ENCODE measurements at places on chromosomes 1 and 21. TPM values are rescaled to one million over a fixed set of nuclear protein-coding genes. Genes with fewer than 3 reads are reported as not detected.
A peak's percentile ranks its signal among the peaks of the same experiment; 100 is the strongest.

DNA sequence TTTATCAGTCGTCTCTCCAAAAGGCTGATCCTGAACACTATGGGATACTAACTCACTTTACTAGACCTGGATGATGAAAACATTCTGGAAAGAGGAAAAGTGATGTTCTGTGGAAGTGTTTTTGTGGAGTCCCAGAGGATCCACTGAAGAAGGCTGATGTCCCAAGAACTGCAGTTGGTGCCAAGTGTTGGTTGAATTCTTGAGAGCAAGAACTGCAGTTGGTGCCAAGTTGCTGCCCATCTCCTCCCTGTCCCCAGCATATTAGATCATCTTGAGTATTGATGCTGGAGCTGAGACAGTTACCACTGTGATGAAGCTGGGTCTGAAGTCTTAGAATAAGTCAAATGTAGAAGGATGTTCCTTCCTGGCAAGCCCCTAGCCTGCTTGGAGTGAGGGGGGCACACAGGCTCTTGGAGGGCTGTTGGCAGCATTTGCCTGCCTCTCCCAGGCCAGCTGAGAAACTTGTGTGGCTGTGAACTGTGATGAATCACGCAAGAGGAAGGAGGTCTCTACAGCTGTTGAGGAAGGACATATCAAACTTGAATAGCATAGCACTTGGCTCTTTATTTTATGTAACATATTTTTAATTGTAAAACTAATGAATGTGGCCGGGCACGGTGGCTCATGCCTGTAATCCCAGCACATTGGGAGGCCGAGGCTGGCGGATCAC lies 48.1 kb downstream of the DNAJC6 start:
- no peak for ATAC-seq

DNA sequence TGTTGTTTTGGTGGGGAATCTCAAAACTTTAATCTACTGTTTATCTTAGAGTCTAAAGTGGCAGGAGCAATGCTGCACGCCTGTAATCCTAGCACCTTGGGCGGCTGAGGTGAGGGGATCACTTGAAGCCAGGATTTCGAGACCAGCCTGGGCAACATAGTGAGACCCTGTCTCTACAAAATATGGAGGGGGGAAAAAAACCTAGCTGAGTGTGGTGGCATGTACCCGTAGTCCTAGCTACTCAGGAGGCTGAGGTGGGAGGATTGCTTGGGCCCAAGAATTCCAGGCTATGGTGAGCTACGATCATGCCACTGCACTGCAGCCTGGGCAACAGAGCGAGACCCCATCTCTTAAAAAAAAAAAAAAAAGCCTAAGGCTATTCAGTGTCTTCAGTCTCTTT lies 38.1 kb downstream of the POFUT2 start:
- no peak for ATAC-seq

GRCh38 chr1:18344755-18345154 lies 136.0 kb upstream of the KLHDC7A start:
- ATAC-seq: no peak

DNA sequence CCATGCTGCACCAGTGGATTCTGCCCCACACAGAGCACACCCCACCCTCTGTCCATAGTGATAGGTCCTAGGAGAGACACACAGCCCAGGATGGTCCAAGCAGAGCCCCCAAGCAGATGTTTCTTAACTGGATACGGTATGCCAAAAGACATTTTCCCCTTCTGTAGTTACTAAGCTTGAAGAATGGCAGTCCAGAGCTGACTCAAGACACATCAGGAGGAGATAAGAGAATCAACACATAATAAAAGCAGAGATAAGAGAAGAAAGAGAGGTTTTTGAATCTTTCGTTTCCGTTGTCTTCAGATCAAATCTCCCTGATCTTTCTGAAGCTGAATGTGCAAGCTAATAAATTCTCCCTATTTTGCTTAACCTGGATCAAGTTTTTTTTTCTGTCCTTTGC lies 21.8 kb upstream of the CASQ2 start:
- no peak for ATAC-seq

DNA sequence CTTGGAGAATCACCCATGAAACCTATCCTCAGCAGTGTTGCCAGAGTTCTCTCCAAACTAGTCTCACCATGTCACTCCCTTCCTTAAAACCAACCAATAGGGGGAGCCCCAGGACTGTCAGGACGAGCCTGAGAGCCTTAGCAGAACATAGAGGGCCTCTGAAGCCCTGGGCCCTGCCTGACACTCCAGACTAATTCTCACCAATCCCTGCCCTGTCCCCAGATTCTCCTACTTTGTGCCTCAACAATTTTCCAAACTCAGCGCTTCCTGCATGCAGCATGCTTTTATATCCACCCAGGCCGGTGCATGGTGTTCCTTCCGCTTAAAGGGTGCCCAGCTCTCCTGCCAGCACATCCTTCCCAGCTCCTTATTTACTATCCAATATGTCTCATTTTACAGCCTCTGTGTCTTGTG lies 42.7 kb downstream of the HSD3B1 start:
- peak; percentile 84 for ATAC-seq

DNA sequence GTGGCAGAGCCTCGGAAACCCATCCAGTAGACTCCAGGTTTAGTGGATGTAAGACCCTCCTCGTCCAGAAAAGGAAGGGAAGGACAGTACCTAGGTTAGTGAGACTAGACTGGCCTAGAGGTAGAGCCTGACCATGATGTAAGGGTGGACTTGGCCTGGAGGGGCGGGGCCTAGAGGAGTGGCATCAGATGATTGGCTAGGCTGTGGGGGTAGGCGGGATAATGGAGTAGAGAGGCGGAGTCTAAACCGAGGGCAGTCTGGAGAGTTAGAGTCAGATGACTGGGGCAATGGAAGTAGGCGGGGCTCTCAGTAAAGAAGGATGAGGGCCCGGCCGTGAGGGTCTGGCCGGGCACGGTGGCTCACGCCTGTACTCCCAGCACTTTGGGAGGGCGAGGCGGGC lies 70.1 kb downstream of the EPHB2 start:
- ATAC-seq: peak; percentile 29

- ATAC-seq: no peak
Measured at GRCh38 chr1:1758059-1758621, 20.1 kb downstream of the NADK start.

- no peak for ATAC-seq
Measured at GRCh38 chr21:42626171-42626570, 27.2 kb upstream of the PDE9A start.

- no peak for ATAC-seq
Measured at GRCh38 chr1:89930579-89930978, 64.3 kb upstream of the ZNF326 start.

- peak; percentile 67 for ATAC-seq
Measured at GRCh38 chr1:29332204-29332603, 95.9 kb downstream of the PTPRU start.

Gene PADI1
- 40.0 TPM for total RNA-seq

Gene LMOD1
- total RNA-seq: 4.1 TPM

Gene FCRLA
- total RNA-seq: 0.56 TPM

Gene SETSIP
- total RNA-seq: not detected

Gene OR2L2
- total RNA-seq: not detected

Gene EPHB2
- total RNA-seq: 2.2 TPM

Gene BEND5
- total RNA-seq: 0.24 TPM

Gene CELA3A
- total RNA-seq: not detected

Data from esophagus mucosa (tissue), 1 donor.